Epithelial cell of proximal tubule (primary cell): ENCODE measurements at places on chromosomes 11 and 22.

- no peak for DNase-seq
Observed at GRCh38 chr11:26021017-26021416, 310.9 kb upstream of the ANO3 start.

- peak; percentile 22 for DNase-seq
Observed at GRCh38 chr11:100004541-100004940, 682.5 kb upstream of the ARHGAP42 start.

DNA sequence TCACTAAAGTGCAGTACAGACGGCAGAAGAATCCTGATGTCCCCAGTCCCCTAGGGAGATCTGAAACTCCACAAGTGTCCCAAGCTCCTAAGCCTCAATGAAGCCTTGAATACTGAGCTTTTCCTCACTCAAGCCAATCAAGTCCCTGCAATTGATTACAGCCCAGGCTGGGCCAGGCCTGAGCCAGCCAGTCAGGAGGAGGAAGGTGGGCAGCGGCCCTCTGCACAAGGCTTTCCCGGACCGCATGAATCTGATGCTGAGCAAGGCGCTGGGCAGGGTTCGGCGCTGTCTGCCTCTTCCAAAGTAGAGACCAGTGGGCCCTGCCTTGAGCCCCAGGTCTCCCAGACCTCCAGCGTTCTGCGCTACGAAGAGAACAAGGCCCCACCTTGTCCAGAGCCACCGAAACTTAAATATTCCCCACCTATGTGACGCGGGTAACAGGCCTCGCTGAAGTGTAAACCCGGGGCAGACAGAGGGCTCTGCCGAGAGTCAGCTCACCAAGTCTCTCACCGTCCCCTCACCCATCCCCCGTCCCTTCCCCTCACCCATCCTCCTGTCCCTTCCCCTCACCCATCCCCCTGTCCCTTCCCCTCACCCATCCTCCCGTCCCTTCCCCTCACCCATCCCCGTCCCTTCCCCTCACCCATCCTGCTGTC, 63.2 kb downstream of the SCUBE1 start:
- no peak for DNase-seq

GRCh38 chr11:1842149-1843097, 3.6 kb downstream of the TNNI2 start:
- no peak for DNase-seq
